ENCODE measurements at places on chromosomes 5 and 9.

- no peak for DNase-seq
Measured at GRCh38 chr9:18109675-18110074, 364.3 kb upstream of the ADAMTSL1 start.

GRCh38 chr5:105872569-105873270, 1798.0 kb downstream of the EFNA5 start:
- no peak for DNase-seq

- DNase-seq: peak; percentile 25
Measured at GRCh38 chr5:110054240-110054639, 364.5 kb downstream of the MAN2A1 start.

DNA sequence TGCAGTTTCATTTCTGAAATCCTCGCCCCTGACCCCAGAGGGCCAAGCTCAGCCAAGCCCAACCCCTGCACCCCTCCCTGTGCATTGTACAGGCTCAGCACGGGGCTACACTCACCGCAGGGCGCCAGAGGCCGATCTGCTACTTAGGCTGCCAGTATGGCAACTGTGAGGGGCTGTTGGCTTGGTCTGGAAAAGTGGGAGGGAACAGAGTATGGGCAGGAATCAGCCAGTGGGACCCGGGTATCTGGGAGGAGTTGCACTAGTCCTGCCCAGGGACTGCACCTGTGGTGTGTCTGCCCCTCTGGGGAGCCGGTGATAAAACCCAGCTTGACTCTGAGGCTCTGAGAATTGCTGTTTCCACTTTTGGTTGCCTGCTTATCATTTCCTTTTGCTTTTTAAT, 167.4 kb upstream of the KIF2A start:
- no peak for DNase-seq

- DNase-seq: no peak
Measured at GRCh38 chr9:5578698-5579085, 50.2 kb upstream of the RIC1 start.

DNA sequence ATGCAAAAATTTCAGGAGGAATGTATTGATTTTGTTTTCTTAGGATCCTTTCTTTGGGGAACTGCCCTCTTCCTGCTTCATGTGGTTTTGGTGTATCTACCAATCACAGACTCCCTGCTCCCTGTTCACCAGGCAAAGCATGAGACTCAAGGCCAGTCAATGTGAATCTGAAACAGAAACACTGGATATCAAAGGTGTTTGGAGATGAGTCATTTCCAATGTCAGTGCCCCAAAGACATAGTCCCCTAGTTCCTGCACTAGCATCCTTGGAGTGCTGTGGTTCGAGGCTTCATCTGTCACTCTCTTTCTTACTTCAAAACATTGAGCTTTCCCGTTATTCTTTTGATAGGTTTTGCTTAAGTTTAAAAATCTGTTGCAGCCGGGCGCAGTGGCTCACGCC, 8.1 kb downstream of the PPP3R2 start:
- DNase-seq: no peak

- DNase-seq: peak; percentile 43
Measured at GRCh38 chr5:113212244-113212920, 222.4 kb downstream of the TSSK1B start.

DNA sequence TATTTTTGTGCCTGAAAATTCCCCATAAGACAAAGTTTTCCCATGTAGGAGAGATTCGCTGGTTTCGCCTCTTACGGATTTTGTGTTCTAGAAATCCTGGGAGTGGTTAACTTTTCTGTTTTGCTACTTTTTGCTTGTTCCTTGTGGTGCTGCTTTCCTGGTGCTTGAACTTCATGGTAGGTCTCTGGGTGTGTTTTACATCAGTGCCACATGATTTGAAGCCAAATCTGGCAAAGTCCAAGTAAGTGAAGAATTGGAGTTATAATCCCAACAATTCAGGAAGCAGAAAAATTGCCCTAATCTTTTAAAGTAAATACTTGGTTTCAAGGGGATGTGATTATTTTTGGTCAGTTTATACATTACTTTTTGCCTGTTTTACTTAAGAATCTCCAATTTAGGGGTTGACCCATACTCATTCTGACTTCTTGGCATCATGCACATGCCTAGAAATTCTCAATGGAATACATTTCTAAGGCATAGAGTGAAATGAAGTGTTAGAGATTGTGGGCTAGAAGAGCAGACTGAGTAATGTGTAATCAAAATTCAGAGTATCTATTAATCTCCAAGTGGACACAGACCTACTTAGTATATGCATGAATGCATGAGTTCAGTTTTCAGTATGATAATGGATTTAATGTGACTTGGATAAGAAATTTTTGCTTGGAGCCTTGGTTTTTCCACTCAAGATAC, 189.7 kb downstream of the CSNK1G3 start:
- DNase-seq: no peak

DNA sequence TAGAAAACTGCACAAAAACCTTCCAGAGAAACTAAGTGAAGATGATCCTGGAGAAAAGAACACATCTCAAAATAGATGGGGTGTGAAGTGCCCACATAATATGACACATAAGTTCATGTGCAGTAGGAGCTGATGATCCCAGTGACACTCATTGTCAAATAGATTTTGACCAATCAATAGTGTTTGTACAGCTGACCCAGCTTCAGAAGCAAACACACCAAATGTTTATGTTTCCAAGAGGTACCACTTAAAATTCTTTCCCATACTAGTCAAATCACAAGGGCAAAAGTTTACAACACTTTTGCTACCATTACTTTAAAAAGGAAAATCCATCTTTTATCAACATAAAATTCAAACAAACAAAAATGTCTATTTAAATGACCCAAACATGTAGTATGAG, 175.0 kb downstream of the MLLT3 start:
- DNase-seq: no peak

- no peak for DNase-seq
Measured at GRCh38 chr5:83077662-83078261, 415 bp downstream of the XRCC4 start.

GRCh38 chr5:157150995-157151394, 8.3 kb upstream of the MED7 start:
- DNase-seq: no peak

- DNase-seq: no peak
Measured at GRCh38 chr5:87195616-87196015, 72.1 kb upstream of the RASA1 start.

GRCh38 chr9:115997923-115998322, 155.7 kb upstream of the PAPPA start:
- DNase-seq: no peak

DNA sequence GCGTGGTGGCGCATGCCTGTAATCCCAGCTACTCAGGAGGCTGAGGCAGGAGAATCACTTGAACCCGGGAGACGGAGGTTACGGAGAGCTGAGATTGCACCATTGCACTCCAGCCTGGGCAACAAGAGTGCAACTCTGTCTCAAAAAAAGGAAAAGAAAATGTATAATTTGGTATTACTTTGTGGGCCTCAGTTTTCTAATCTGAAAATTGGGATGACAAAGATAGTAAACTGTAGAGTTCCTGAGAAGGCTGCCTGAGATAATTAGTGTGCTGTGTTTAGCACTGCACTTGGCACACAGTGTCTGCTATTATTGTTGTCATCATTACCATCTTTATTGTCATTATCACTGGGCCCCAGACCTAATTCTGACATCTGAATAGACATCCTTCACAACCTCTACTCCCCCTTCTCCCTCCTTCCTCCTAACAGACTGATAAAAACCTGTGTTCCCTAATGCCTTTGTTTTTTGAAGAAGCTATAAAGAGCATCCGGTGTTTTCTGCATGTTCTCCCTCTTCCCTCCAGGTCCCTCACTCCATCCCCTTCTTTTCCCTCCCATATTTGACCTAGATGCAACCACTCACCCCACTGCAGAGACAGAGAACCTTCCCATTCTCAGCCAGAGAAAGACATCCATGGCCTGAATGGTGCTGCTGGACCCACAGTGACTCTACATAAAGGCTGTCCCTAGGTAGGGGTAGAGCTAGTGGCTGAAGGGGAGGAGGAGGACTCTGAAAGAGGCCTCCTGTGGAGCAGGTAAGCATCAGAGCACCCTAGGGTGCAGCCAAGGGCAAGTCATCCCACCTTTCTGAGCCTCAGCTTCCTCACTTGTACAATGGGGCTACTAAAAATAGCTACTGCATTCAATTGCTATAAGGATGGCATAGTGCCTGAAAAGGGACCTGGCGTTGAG, 15.7 kb upstream of the CYSTM1 start:
- no peak for DNase-seq

DNA sequence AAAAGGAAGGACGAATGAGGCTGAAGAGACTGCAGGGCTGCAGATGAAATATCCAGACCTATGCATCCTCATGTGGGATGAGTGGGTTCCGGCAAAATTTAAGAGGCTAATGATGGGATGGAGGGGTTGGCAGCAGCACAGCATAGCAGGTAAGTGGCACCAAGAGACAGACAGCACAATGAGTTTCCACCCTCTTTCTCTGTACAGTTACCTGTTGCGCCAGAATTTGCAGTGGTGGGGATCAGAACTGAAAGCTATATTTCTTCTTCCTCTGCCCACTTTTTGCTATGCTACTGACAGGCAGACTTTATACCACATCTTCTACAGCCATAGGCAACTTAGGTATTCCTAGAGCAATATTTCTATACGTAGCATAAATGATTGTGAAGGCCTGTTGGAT, 227.0 kb downstream of the EPB41L4A start:
- no peak for DNase-seq

DNA sequence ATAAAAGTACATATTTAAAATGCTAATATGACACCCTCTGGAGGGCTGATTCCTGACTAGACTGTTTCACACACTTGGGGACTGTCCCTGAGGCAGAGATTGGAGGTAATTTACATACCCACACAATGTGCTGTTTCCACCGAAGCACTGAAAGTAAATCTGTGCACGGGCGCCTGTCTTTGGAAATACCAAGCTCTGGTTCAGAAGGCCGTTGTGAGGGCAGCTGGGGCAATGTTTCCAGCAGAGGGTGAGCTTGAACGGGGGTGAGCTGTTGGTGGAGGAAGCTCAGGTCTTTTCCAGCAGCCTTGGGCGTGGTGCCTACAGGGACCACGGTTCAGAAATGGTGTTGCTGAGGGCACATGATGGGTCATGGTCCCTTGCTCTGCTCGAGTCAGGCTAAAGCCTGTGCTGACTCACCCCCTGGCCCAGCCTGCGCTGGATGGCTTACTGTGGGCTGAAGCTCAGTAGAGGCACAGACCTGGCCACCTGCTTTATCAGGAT, 25.8 kb upstream of the HMCN2 start:
- no peak for DNase-seq

DNA sequence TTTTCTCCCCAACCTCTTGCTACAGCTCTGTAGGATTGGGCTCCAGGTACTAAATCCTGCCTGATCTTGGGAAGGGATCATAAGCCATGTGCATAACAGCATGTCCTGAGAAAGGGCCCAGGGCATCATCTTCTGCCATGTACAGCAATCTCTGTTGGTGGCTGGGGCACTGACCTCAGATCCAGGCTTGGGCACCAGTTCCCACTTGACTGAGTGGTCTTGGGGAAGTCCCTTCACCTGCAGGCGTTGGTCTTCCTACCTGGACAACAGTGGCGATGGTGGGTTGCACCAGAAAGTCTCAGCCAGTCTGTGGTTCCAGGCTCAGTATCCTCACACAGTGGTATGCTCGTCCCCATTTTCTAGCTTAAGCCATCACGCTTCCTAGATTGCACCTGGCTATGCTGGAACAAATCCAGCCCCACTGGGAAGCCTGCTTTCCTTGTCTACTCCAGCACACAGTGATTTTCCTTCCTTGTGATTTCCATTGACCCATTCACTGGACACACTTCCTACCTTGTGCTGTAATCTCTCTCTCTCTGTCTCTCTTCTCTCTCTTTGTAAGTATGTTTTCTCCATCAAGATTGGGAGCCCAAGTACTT, 121.7 kb upstream of the PITX1 start:
- no peak for DNase-seq

- DNase-seq: no peak
Measured at GRCh38 chr5:169216866-169217265, 84.1 kb downstream of the SLIT3 start.

GRCh38 chr9:94937214-94937903, 210.9 kb downstream of the AOPEP start:
- DNase-seq: no peak

- no peak for DNase-seq
Measured at GRCh38 chr9:18622186-18622836, 148.4 kb downstream of the ADAMTSL1 start.

- DNase-seq: no peak
Measured at GRCh38 chr5:58860680-58861079, 277.8 kb downstream of the RAB3C start.

DNA sequence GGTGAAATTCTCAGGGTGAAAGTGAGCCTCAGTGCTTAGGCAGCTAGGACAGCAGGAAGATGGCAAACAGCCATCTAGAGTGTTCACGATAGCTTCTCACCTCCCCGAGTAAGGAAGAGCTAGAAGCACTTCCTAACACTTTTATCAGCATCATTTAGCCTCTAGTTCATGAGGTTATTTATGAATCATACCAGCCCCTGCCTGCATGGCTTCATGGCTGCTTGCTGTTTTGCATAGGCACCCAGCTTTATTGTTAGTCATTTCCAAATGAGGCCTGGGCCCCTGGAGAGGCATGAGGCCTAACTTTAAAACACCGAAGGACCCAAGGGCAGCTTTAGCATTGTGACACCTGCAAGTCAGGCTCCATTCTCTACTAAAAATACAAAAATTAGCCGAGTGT, 134.9 kb upstream of the PANK3 start:
- DNase-seq: no peak

DNA sequence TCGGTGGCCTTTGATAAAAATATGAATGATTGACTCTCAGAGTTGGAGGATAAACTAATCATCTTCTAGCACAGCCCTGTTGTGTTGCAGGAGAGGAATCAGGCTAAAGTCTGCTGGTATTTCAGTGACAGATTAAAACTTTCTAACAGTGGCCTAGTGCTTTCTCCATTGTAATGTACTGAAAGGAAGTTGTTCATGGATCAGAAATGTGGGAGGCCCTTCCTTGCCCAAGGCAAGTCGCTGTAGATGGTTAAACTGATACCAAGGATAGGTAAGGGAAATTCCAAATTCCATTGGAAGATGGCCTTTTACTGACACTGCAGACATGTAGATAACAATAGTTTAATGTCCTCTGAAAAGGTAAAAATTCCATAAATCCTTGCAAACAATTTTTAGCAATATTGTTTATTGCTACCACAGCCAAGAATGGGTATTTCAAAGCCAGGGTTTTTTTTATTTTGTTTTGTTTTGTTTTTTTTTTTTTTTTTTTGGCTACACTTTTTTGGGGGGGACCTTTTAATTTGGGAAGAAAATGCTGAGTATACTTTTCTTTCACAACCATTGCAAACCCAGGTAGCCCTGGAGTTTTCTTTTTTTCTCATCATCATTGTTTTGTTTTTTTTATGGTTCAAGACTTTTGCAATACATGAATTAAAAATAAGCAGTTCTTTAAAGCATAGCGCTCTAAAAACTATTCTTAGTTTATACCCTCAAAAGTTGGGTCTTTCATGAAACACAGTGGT, 35.5 kb downstream of the WDR36 start:
- no peak for DNase-seq

DNA sequence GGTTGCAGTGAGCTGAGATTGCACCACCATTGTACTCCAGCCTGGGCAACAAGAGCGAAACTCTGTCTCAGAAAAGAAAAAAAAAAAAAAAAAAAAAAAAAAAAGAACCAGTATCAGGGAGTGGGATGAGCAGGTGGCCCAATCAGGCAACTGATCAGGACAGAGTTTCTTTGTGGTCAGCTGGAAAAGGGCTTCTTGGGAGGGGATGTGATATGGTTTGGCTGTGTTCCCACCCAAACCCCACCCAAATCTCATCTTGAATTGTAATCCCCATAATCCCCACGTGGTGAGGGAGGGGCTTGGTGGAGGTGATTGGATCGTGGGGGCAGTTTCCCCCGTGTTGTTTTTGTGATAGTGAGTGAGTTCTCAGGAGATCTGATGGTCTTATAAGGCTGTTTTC, 4.7 kb upstream of the GCNT1 start:
- no peak for DNase-seq
